ENCODE measurements at places on chromosomes 5 and 9. TPM values are rescaled to one million over a fixed set of nuclear protein-coding genes. Genes with fewer than 3 reads are reported as not detected.

Gene LHX3
- total RNA-seq: not detected

Gene IFNA13
- total RNA-seq: not detected

Gene CHMP5
- 115 TPM for total RNA-seq

Gene BTNL9
- not detected for total RNA-seq

Gene GLDC
- total RNA-seq: 1.4 TPM

Gene MEF2C
- total RNA-seq: 4.7 TPM

Gene COL23A1
- total RNA-seq: under 0.01 TPM

Gene C5orf34
- total RNA-seq: 1.4 TPM

Gene CNTNAP3B
- total RNA-seq: 1.3 TPM

Gene PCDHA9
- total RNA-seq: 0.18 TPM

Gene NEURL1B
- 0.74 TPM for total RNA-seq

Gene KCNN2
- 0.43 TPM for total RNA-seq

Gene CCDC127
- total RNA-seq: 7.0 TPM

Gene WHRN
- total RNA-seq: 2.3 TPM

Gene GDA
- not detected for total RNA-seq

Gene TMOD1
- 0.57 TPM for total RNA-seq

Gene KCNMB1
- total RNA-seq: not detected

Gene GMCL2
- total RNA-seq: not detected

Gene PCDHGA3
- total RNA-seq: 1.4 TPM

Gene LMX1B
- not detected for total RNA-seq

Gene ARL15
- 18.9 TPM for total RNA-seq

Gene NTMT1
- total RNA-seq: 34.4 TPM

Gene C5orf22
- 15.3 TPM for total RNA-seq

Gene GABRA6
- not detected for total RNA-seq

Gene FYB1
- not detected for total RNA-seq

Gene FOXD1
- 0.28 TPM for total RNA-seq

Gene PCDHA5
- total RNA-seq: 0.09 TPM

Gene F2RL2
- 5.4 TPM for total RNA-seq

Gene BTNL8
- not detected for total RNA-seq

Gene GCNT4
- 4.3 TPM for total RNA-seq

Gene FANCG
- total RNA-seq: 7.5 TPM

Gene SLC45A2
- 0.14 TPM for total RNA-seq

Gene SARDH
- 4.9 TPM for total RNA-seq

Gene PCDHGB3
- total RNA-seq: 5.4 TPM

Gene FST
- total RNA-seq: 68.3 TPM

Gene PCDHGC3
- 38.1 TPM for total RNA-seq

Gene TEK
- 19.2 TPM for total RNA-seq

Gene ZNF367
- 0.37 TPM for total RNA-seq

Gene ORM2
- not detected for total RNA-seq

Gene FAM81B
- total RNA-seq: not detected

Gene NR6A1
- total RNA-seq: 0.14 TPM

Gene TTC23L
- 0.37 TPM for total RNA-seq

Gene STPG3
- total RNA-seq: not detected

Data from smooth muscle cell of bladder (primary cell).